ENCODE measurements at places on chromosomes 2 and 18. TPM values are rescaled to one million over a fixed set of nuclear protein-coding genes. Genes with fewer than 3 reads are reported as not detected.

DNA sequence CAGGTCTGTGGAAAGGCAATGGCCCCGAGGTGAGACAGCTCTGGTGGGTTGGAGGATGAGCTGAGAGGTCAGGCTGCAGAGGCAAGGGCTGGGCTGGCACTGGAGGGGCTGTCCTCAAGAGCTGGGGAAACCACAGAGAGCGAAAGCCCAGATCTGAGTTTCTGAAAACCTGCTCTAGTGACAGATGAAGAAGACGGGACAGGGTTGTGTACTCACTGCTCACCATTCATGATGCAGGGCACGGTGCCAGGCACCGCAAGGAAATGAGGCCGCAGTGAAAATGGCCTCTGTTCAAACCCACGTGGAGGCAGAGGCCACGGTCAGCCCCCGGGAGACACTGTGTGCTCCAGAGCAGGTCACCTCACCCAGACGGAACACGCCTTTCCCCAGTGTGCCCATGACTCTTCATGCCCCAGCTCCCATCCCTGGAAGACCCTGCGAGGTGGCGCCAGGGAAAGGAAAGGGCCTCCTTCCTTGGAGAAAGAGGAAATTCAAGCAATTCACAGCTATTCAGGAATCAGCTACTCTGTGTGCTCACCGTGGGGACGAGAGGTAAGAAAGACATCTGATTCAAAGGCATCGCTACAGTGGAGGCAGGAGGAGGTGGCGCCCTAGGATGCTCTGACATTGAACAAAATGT, 24.3 kb upstream of the ID2 start:
- H3K4me3 ChIP-seq, result no peak overlapping the region
- no peak overlapping the region for H3K27ac ChIP-seq
- no peak for DNase-seq
- H3K36me3 ChIP-seq, result no peaks in the 10 kb centered on the region
- H3K27me3 ChIP-seq, result no peaks in the 10 kb centered on the region

The TMEM37 gene
- 52.1 TPM for total RNA-seq

The CCDC141 gene
- total RNA-seq, result 0.42 TPM

The TMEM17 gene
- 0.35 TPM for total RNA-seq

The UGT1A8 gene
- total RNA-seq, result 15.9 TPM

DNA sequence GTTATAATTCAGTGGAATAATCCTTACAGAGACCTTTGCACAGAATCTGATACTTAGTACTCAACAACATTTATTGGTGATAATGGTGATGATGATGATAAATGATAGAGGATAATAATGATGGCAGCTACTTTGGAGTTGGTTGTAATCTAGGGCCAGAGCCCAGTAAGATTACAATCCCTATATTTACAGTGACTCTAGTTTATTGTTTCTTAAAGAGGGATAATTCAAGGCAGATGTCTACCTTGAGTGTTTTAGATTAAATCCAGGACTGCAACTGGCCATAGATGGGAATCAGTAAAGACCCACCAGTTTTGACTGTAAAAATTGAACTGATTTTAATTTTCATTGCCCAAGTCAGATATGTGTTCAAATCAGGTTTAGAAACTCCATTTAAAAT, 813.9 kb upstream of the CNTNAP5 start:
- H3K4me1 ChIP-seq, result no peaks in the 10 kb centered on the region
- no peak for DNase-seq
- H3K36me3 ChIP-seq, result no peaks in the 10 kb centered on the region
- H3K27ac ChIP-seq, result no peak overlapping the region

DNA sequence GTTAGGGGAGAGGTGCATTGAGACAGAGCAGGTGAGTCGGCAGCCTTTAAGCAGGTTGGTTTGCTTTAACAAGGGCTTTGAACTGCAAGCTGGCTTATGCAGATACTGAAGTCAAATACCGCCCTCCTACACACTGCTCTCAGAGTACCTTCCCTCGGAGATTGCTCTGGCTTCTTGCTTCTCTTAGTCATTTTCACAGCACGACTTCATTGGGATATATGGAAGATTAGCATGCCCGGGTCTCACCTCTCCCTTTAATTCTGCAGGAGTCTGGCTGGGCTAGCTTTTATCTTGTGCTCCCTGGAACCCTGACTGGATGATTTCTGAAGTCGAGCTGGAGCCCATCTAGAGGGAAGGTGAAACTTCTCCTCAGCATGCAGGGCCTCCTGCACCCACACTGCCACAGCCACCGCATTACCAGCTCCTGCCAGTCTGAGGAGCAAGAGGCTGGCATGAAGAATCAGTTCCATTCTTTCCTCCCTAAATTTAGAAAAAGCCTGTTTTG, 395.5 kb upstream of the HNRNPA3 start:
- H3K4me1 ChIP-seq, result no peaks in the 10 kb centered on the region
- no peak for DNase-seq
- no peak overlapping the region for H3K27ac ChIP-seq
- no peaks in the 10 kb centered on the region for H3K36me3 ChIP-seq
- H3K27me3 ChIP-seq, result peaks cover 3% of the 10 kb centered on the region

- no peaks in the 10 kb centered on the region for H3K27me3 ChIP-seq
- H3K4me1 ChIP-seq, result no peaks in the 10 kb centered on the region
- H3K27ac ChIP-seq, result peak overlapping the region; percentile 98
- peak; percentile 52 for DNase-seq
- H3K36me3 ChIP-seq, result no peaks in the 10 kb centered on the region
- peak overlapping the region; percentile 92 for H3K4me3 ChIP-seq
These were observed 1.2 kb downstream of the STK17B start for GRCh38 chr2:196170213-196170605.

- no peaks in the 10 kb centered on the region for H3K4me1 ChIP-seq
- no peak overlapping the region for H3K27ac ChIP-seq
- H3K4me3 ChIP-seq, result no peak overlapping the region
- no peak for DNase-seq
- no peaks in the 10 kb centered on the region for H3K27me3 ChIP-seq
These were observed 24.0 kb upstream of the COLEC12 start for GRCh38 chr18:524466-524865.

- H3K27ac ChIP-seq, result peak overlapping the region; percentile 67
- H3K36me3 ChIP-seq, result no peaks in the 10 kb centered on the region
- H3K4me3 ChIP-seq, result peak overlapping the region; percentile 35
- peaks cover 10% of the 10 kb centered on the region for H3K27me3 ChIP-seq
- H3K4me1 ChIP-seq, result no peaks in the 10 kb centered on the region
These were observed 2.0 kb downstream of the PXDN start for GRCh38 chr2:1742301-1742680.

DNA sequence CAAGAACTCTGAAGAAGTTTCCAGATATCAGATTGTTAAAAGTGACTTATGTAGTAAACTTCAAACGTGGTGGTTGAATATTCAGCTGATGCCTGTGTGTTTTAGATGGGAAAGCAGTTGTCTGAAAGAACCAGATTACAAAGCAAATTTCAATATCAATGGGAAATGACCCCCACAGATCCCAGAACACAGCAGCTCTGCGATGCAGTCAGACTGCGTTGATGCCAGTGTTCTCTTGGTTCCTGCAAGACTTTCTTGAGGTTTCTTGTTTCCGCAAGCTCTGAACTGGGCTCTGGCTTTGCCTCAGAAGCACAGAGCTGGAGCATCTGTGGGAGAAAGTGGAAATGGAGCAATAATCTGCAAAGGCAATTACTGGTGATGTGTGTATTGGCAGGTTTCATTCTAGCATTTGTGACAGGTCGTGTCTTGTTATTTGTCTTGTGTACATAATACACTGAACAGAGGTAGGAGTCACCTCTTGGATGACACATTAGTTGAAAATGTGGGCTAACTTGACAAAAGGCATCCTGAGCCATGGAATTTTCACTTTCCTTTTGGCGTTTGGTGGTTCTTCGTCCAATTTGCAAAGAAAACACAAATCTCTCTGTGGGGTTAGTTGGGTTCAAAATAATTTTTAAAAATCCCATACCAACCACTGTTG, 10.8 kb upstream of the LYPD6B start:
- DNase-seq, result no peak
- H3K4me3 ChIP-seq, result no peak overlapping the region
- H3K27ac ChIP-seq, result no peak overlapping the region
- H3K27me3 ChIP-seq, result no peaks in the 10 kb centered on the region
- H3K4me1 ChIP-seq, result no peaks in the 10 kb centered on the region

The SKA1 gene
- total RNA-seq, result 3.6 TPM

DNA sequence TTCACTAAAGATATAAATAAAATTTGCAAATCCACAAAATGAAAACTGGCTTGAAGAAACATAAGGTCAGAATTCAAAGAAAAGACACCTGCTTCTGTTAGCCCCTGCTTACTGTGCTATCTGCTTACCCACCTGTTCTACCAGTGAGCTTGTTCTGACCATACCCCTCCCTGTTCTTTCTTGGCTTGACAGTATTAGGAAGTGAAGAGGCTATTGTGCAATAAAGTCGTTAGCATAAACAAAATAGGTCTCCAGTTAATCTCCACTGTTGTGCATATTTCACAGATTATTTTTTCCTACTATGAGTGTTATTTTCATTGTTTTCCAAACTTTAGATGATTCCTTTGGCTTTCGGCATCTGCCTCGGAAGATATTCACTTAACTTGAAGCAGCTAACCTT, 322.1 kb downstream of the CCDC85A start:
- no peak overlapping the region for H3K27ac ChIP-seq
- no peaks in the 10 kb centered on the region for H3K4me1 ChIP-seq
- DNase-seq, result no peak
- no peaks in the 10 kb centered on the region for H3K36me3 ChIP-seq
- H3K27me3 ChIP-seq, result no peaks in the 10 kb centered on the region
- H3K4me3 ChIP-seq, result no peak overlapping the region

GRCh38 chr18:35063875-35064690, 22.9 kb downstream of the MAPRE2 start:
- H3K36me3 ChIP-seq, result no peaks in the 10 kb centered on the region
- no peak for DNase-seq
- H3K4me3 ChIP-seq, result no peak overlapping the region
- no peaks in the 10 kb centered on the region for H3K27me3 ChIP-seq

The MAP3K19 gene
- not detected for total RNA-seq

DNA sequence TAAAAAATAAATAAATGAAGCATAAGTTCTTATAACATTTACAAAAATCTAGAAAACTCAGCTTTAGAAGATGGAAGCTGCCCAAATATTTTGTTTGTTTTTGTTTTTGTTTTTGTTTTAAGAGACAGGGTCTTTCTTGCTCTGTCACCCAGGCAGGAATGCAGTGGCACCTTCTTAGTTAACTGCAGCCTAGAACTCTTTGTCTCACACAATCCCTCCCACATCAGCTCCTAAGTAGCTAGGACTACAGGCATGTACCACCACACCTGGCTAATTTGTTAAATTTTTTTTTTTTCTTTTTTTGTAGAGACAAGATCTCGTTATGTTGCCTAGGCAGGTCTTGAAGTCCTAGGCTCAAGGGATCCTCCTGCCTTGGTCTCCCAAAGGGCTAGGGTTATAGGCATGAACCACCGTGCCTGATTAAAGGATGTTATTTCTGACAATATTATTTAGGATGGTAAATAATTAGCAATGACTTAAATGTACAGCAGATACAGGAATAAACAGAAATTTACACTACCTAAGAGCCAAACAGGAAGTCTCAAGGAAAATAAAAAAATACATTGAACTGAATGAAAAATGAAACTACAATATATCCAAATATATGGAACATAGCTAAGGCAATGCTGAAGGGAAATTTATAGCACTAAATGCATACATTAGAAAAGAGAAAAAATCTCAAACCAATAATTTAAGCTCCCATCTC, 17.2 kb downstream of the SESTD1 start:
- H3K27me3 ChIP-seq, result no peaks in the 10 kb centered on the region
- no peaks in the 10 kb centered on the region for H3K4me1 ChIP-seq
- no peak overlapping the region for H3K4me3 ChIP-seq
- H3K36me3 ChIP-seq, result no peaks in the 10 kb centered on the region
- H3K27ac ChIP-seq, result no peak overlapping the region
- DNase-seq, result no peak

DNA sequence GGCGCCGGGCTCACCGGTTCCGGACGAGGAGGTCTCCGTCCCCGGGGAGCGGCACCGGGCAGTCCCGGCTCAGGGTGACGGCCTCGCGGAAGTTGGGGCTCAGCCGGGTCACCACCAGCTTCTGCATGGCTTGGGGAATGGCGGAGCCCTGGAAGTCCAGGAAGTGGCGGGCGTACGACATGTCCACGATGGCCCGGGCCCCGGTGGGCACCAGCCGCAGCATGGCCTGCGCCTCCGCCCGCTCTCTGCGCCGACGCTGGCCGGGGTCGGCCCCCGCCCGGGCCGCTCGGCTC, 157 bp downstream of the PTGR3 start:
- H3K27me3 ChIP-seq, result no peaks in the 10 kb centered on the region
- H3K4me3 ChIP-seq, result peak overlapping the region; percentile 87
- H3K36me3 ChIP-seq, result no peaks in the 10 kb centered on the region
- peaks cover 15% of the 10 kb centered on the region for H3K4me1 ChIP-seq
- H3K27ac ChIP-seq, result peak overlapping the region; percentile 99

GRCh38 chr18:57544936-57545660, 41.4 kb downstream of the FECH start:
- H3K36me3 ChIP-seq, result no peaks in the 10 kb centered on the region
- H3K27me3 ChIP-seq, result no peaks in the 10 kb centered on the region
- no peaks in the 10 kb centered on the region for H3K4me1 ChIP-seq
- DNase-seq, result no peak

DNA sequence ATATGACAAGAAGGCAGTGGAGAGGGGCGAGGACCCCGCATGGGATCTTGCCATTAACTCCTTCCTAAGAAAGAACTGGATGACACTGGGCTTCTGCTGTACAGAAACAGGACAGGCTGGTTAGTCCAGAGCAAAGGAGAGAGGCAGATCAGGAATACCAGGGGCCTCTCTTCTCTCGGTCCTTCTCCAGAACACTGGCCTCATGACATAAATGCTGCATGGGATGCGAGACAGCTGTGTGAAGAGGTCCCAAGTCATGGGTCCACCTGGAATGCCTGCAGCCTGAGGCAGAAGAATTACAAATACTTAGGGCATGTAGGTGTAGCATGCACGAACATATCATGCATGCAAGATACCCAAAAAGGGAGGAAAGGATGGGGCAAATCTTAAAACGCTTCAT, 9.1 kb downstream of the MBOAT2 start:
- no peak overlapping the region for H3K4me3 ChIP-seq
- H3K27ac ChIP-seq, result no peak overlapping the region
- no peaks in the 10 kb centered on the region for H3K4me1 ChIP-seq

DNA sequence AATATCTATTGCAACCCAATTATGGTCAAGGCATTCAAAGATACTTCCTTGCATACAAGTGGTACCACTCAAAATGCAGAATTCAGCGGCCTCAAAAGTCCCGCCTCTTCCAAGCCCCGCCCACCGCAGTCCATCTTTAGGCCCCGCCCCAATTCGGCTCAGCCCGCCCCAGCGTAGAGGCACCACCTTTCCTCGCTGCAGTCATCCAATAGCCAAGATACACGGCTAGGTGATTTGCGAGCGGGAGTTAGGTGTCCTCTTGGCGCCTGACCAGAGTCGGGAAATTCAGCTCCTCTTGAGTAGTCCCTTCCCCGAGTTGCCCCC, 431 bp upstream of the SEC11C start:
- H3K4me1 ChIP-seq, result no peaks in the 10 kb centered on the region
- peak overlapping the region; percentile 62 for H3K27ac ChIP-seq
- peak overlapping the region; percentile 93 for H3K4me3 ChIP-seq
- no peaks in the 10 kb centered on the region for H3K27me3 ChIP-seq
- no peaks in the 10 kb centered on the region for H3K36me3 ChIP-seq

The CIB4 gene
- not detected for total RNA-seq

All from colonic mucosa (tissue), 4 donors.